Activated CD8-positive, alpha-beta T cell treated with anti-CD3 and anti-CD28 coated beads for 36 hours (primary cell): ENCODE measurements at places on chromosomes 2 and 18. TPM values are rescaled to one million over a fixed set of nuclear protein-coding genes. Genes with fewer than 3 reads are reported as not detected.

DNA sequence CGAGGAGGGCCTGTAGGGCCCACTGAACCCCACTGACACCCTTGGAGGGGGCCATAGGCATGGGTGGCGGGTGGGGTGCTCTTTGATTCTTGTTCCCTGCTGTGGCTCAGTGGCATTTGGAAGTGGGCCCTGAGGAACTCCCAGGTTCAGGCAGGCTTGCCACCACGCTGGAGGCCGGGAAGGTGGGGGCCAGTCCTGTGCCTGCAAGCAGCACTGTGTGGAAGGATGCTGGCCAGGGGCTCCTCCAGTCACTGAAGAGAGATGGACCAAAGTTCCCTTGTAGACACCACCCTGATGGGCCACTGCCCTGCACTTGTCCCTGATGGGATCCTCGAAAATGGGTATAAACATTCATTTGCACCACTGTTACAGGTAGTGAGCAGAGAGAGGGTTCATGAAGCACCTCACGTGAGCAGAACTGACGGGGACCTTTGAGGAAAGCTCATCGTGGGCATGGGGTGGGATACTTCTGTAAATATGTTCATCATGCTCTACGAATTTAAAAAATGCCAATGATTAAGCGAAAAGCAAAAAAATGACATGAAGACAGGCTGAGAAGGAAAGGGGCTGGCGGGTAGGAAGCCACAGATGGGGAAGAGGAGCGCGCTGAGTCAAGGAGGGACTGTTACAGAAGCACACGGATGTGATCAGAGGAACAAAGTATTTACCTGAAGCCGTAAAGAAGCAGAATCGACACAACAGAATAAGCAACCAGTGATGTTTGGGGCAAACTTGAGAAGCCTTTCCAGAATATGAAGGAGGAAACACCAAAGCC, 45.2 kb upstream of the ASB1 start:
- DNase-seq = no peak

- DNase-seq = no peak
Measured at GRCh38 chr18:26865557-26865956, at the start of gene AQP4. TSS of gene AQP4 (minus strand) at chr18:26865707. CDS start at chr18:26865689, 18 bp downstream.

The POTEI gene
- not detected for total RNA-seq

- no peak for DNase-seq
Measured at GRCh38 chr2:27667446-27667845, 3.8 kb downstream of the SLC4A1AP start.

The C2orf68 gene
- total RNA-seq = 25.4 TPM

The KLHL30 gene
- total RNA-seq = not detected

The PLA2R1 gene
- total RNA-seq = not detected

DNA sequence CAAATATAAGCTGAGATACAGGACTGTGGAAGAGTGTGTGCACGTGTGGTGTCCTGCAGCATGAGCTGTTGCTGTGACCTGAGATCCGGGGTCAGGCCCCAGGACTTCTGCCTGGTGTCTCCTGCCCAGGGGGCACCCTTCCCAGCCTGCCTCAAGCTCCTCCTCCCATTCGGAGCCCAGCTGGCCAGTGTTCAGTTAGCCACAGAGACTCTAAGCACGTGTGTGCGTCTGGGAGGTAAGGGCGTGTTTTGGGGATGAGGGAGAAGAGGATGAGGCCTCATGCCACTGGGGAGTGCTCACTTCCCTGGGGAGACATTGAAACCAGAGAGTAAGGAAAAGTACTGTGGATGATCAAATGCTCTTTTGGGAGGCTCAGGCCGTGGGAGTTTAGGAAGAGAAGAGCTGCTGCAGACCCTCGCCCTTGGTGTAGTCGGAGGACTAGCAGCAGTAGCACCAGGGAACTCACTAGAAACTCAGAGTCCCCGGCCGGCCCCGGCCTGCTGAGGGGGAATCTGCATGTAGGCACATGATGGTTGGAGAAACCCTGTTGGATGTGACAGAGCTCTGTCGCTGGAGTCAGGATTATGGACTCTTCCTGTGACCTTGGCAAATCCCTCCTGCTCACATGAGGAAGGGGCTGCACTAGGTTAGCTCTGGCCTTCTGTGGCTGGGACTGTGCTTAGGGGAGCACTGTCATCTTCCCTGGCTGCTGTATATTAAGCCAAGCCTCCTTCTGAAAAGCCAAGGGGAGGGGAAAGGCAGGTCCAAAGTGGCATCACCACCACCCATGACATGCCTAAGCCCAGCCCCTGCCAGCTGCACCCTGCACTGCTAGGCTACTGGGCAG, 231.1 kb downstream of the DYSF start:
- no peak for DNase-seq

DNA sequence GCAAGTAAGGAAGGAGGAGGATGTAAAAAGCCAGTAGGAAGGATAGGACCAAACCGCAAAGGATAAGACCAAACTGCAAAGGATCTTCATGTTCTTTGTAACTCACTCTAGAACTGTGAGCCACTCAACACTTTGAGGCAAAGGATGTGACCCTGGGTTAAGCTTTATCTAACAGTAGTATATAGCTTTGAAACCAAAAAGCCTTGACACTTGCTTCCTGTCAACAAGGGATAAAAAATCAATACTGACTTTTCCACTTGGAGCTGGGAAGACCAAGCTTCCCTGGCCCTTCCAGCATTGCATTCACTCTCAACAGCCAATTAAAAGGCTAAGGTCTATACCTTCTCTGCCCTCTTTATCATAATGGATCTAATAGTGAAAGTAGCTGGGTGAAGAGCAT, 22.0 kb downstream of the KANSL3 start:
- DNase-seq = no peak

- DNase-seq = no peak
Measured at GRCh38 chr2:10518470-10519393, 70.6 kb upstream of the ODC1 start.

DNA sequence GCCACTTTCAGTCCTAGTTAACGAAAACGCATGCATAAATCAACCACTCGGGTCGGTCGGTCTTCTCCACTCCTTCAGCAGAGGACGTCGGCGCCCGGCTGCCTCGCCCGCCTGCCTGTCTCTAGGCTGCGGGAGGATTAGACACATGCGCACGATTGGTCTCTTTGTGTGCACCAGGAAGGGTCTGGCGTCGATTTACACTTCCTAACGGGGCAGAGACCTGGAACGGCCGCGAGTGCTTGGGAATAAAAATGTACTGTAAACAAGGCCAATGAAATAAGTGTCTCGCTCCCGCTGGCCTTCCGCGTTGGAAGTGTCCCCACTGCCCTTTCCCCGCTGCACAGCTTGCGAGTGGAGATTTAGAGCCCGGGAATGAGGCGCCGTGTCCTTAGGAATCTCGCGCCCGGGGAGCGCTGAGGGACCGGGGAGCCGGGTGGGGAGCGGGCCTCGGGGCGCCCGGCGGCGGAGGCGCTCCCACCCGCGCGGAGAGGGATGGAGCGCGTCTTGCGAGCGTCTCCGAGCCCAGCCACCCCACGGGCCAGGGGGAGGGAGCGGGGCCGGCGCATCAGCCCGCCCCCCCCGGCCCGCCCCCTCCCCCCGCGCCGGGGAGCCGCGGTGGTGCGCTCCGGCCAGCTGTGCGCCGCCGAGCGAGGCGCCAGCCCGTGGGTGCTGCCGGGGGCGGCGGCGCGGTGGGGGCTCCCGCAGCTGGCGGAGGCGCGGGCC, at the start of gene DOK6:
TSS of gene DOK6 (plus strand) at position 636 of the 723 bp plus-strand sequence.
- peak; percentile 19 for DNase-seq

DNA sequence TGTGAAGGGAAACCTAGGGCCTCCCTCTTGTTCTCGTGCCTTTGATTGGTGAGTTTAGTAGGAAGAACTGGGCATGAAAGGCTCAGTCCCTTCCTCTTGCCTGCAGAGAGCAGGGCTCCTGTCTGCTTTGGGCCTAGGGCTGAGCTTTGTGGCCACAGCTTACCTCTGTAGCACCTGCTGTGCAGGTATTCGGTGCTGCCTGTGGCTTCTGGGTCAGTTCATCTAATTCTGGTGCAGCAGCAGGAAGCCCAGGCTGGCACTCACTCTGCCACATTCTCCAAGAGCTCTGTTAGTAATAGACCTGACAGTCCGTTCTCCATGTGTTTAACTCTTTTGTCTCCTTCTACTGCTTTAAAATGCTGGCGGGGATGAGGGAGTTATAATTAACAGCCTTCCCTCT, 96.5 kb downstream of the DLGAP1 start:
- DNase-seq = no peak

GRCh38 chr2:191791953-191792560, 54.8 kb downstream of the CAVIN2 start:
- DNase-seq = no peak

The TMEM198 gene
- 2.1 TPM for total RNA-seq

DNA sequence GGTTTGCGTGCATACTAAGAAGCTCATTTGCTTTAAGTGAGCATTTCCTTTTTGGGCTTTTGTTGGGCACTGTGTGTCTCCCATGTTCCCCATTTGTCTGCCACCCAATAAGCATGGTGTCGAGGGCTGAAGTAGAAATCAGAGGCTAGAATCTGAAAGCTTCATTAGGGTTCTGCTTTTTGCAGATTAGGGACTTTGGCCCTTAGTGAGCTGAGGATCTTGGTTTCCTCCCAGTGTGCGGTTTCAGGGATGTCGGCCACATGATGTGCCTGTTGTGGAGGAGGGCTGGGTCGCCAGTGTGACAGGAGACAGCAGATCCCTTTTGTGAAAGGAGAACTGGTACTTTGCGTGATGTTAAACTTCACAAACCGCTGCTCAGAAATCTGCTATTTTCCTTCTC, 41.1 kb downstream of the PLEKHB2 start:
- no peak for DNase-seq

The NTSR2 gene
- total RNA-seq = not detected

The SLC40A1 gene
- total RNA-seq = 1.2 TPM

DNA sequence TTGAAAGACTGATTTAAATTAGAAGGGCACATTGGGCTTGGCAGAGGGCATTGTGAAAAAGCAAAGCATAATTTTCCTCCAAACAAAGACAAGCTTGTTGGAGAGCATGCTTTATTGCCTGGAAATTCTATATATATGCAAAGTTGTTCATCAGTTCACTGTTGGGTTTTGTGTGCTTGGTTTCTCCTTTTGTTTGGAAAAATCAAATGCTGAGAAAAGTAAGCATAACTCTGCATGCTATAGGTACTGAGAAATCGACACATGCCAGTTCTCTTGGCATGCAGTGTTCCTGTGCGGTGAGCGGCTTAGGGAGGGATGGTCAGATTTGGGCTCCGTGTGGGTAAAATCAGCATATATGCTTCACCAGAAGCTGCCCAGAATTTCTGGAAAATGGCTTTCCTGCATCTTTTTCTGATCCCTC, 161.0 kb downstream of the RAPGEF4 start:
- no peak for DNase-seq

- no peak for DNase-seq
Measured at GRCh38 chr2:140067661-140068060, 1287.5 kb upstream of the NXPH2 start.
